ENCODE measurements at places on chromosomes 5 and 9. TPM values are rescaled to one million over a fixed set of nuclear protein-coding genes. Genes with fewer than 3 reads are reported as not detected.

GRCh38 chr5:108315829-108316228, 66.1 kb downstream of the FBXL17 start:
- no peak for DNase-seq

GRCh38 chr5:134845335-134845851, 375 bp upstream of the C5orf24 start:
- DNase-seq, result no peak

Gene LECT2
- total RNA-seq, result not detected

Gene IL5
- not detected for total RNA-seq

GRCh38 chr9:68872026-68872501, 141.8 kb downstream of the PRKACG start:
- DNase-seq, result no peak

- peak; percentile 76 for DNase-seq
Observed at GRCh38 chr5:80672140-80672736, 17.5 kb upstream of the DHFR start.

Gene FOXD4L4
- 0.13 TPM for total RNA-seq

Measured in pancreas (tissue), 10 donors.